ENCODE measurements at places on chromosomes 13 and 19.

GRCh38 chr13:85725433-85725832 is 73.8 kb downstream of the SLITRK6 start:
- DNase-seq: no peak

DNA sequence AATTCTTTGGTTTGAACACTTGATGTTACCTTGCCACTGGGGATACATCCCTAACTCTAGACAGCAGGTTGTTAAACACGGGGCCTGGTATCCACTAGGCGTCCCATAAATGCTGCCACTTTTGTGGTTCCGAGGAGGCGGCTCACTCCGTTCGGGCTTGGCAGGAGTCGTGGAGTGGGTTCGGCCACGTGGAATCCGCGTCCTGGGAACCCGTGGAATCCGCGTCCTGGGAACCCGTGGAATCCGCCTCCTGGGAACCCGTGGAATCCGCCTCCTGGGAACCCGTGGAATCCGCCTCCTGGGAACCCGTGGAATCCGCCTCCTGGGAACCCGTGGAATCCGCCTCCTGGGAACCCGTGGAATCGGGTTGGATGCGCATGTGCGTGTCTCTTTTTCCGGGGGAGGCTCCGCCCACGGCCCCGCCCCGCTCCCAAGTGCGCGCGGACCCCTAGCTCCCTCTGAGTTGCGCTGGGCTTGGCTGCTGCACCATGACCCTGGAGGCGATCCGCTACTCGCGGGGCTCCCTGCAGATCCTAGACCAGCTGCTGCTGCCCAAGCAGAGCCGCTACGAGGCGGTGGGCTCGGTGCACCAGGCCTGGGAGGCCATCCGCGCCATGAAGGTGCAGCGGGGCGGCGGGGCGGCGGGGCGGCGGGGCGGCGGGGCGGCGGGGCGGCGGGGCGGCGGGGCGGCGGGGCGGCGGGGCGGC is at the start of gene MRI1:
Gene MRI1, plus strand, starts transcription at position 422 of the 707 bp plus-strand sequence. Its CDS starts 67 bp downstream, at position 489.
- peak; percentile 69 for DNase-seq

DNA sequence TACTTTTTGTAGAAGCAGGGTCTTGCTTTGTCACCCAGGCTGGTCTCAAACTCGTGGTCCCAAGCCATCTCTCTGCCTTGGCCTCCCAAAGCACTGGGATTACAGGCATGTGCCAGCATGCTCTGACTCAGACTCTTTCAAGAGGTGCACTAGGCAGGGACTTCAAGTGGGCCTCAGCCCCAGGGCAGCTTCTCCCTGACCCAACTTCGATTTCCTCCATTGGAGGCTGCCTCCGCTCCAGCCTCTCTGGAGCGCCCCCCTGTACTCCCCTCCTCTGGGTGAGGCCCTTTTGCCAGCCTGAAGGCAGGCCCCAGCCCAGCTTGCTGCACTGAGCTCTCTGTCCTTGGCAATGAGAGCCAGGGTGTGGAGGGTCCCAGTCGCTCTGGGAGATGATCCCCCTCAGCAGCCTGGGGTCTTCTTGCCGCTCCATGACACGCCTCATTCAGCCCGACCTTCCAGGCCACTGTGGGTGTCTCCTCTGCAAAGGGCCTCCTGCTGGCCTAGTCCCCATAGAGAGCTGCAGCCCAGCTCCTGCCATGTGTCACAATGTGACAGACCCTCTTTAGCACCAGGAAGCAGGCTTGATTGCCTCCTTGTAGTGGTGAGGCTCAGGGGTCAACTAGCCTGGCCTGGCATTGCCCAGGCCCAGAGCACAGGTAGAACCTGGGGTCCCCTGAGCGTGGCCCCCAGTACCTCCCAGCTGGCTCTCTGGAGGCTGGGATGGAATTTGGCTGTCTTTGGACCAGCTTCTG is 16.4 kb downstream of the CARM1 start:
- no peak for DNase-seq

DNA sequence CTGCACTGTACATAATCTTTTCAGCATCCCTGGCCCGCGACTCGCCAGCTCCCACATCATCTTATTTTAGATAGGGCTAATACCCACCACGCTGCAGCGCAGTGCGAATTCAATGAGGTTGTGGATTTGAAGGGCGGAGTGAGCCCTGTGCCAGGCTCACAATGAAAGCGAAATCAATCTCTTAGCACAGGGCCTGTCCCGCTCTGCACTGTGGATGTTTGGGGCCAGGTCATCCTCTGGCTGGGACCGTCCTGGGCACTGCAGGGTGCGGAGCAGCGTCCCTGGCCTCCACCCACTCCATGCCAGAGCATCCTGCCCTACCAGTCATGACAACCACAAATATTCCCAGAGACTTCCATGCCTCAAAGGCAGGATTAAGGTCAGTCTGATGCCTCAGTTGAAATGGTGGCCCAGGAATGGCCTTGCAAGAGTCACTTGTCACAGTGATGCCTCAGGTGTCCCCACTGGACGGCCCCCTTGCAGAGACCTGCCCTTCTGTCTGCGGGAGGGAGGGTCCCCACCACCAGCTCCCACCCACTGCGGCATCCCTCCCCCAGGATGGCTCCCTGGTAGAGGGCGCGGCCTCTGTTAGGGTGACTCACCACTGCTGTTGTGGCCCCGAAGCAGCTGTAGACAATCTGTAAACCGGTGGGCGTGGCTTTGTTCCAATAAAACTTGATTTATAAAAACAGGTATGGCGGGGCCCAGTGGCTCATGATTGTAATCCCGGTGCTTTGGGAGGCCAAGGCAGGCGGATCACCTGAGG is 5.6 kb downstream of the UHRF1 start:
- no peak for DNase-seq

GRCh38 chr19:30314056-30314804 is 58.0 kb upstream of the ZNF536 start:
- no peak for DNase-seq

Data from NCI-H1105 (cell line).